ENCODE measurements at places on chromosomes 6 and 20.

GRCh38 chr6:169415179-169415578 is 161.5 kb upstream of the THBS2 start:
- no peak for DNase-seq

- DNase-seq = peak; percentile 12
These were observed 6.4 kb upstream of the DSE start for GRCh38 chr6:116364321-116364720.

DNA sequence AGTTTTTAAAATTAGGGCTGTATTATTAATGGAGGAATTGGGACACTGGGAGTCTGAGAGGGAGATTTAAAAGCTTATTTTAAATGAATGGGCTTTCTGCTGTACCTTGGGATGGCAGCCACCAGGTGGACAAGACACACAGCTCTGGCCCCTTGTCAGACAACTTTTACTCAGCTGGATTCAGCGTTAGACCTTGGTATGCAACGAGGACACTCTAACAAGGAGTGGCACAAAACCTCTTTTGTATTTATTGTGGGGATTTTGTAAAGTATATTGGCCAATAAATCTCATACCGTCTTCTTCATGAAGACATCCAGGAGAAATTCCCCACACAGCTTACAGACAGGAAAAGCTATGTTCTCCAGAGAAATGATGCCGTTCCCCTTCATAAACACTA is 105.7 kb downstream of the LCA5 start:
- DNase-seq = no peak

- DNase-seq = peak; percentile 46
These were observed 539 bp downstream of the CDYL start for GRCh38 chr6:4776493-4777393.

DNA sequence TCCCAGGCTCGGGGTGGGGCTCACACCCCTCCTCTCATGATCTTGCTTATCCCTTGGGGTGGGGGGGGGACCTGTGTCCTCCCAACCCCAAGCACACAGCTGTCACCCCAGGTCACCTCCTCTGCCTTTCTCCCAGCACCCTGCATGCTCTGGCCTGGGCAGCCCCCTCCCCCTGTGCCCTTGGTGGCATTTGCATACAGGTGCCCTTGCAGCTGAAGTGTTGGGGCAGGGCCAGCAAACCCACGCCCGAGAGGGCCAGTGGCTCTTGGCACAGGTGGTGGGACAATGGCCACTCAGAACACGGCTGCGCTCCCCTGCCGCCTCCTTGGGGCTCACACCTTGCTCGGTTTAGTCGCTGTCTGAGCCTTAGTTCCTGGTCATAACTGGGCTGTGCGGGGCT is 11.3 kb upstream of the MYT1 start:
- no peak for DNase-seq

DNA sequence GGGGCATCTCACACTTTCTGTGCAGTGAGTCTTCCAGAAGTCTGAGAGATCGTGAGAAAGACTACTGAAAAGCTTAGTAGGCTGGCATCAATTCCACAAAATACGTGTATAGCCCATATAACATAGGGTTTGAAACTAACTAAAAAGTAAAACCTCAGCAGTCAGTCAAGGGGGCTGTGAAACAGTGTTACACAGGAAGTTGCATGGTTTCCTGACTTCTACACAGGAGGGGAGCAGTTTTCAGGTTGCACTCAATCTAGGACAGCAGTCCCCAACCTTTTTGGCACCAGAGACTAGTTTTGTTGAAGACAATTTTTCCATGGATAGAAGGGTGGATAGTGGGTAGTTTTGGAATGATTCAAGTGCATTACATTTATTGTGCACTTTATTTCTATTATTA is 4.7 kb upstream of the LY86 start:
- no peak for DNase-seq

DNA sequence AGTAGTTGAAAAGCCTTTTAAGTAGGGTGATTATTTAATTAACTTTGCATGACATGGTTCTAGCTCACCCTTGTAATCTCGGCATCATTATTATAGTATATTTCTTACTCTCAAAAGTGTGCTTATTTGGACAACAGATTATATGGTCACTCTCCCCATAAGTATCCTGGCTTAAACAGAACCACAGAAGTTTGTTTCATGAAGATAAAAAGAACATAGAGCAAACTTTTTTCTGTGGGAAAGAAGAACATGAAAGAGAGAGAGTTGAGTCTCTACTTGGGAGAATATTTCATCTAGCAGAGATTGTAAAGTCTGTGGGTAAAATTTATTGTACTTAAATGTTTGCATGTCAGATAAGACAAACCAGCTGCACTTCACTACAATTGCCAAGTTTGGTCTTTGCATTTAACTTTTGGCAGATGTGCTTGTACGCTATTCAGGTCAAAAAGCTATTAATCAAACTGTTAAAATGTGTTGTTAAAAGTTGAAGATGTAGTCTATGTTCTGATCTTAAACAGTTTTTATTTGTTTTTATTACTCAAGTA is 33.4 kb upstream of the PRIM2 start:
- DNase-seq = peak; percentile 97

GRCh38 chr20:40925829-40926510 is 102.7 kb upstream of the TOP1 start:
- no peak for DNase-seq
